ENCODE measurements at places on chromosomes 3 and 15.

DNA sequence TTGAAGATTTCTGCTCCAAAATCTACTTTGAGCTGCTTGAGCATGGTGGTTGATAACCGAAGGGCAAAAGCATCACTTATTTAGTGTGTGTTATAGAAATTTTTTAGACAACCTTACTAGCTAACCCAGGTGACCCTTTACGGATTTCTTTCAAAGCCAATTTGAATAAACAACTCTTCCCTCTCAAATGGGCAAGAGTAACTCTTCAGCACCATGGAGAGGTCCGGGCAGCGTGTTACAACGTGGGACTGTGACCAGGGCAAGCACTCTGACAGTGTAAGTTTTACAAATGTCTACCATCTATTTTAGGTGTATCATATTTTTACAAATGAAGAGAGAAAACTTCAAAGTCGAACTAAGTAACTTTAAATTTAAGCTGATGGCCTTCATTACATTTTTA lies 471.8 kb downstream of the MFSD1 start:
- H3K36me3 ChIP-seq, result no peaks in the 10 kb centered on the region
- H3K4me3 ChIP-seq, result no peak overlapping the region
- no peak for DNase-seq
- no peaks in the 10 kb centered on the region for H3K27me3 ChIP-seq

DNA sequence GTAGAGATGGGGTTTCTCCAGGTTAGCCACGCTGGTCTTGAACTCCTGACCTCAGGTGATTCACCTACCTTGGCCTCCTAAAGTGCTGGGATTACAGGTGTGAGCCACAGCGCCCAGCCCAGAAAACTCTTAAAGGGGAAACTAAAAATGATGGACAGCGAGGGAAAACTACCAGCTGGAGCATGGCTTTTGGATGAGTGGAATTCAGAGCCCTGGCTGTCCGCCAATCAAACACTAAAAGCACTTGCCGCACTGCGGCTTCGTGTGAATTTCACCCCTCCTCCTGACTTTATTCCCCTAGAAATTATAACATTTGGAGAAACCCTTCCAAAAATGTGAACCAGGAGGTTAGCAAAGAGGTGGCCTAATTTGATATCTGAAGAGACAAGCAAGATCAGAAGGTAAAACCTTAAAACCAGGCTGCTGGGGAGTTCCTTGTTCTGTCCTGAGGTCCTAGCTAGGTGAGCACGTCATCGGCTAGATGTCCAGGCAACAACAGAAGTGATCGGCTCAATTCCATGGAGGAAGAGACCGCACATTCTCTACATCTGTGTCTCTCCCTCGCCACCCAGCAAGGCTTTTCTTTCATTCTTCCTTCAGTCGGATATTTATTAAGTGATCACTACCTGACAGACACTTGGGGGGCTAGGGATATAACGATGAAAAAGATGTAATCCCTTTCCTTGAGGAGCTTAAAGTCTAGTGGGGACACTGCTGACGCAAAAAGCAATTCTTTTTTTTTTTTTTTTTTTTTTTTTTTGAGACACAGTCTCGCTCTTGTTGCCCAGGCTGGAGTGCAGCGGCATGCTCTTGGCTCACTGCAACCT lies 1.7 kb downstream of the TM4SF19 start:
- H3K36me3 ChIP-seq, result no peaks in the 10 kb centered on the region

DNA sequence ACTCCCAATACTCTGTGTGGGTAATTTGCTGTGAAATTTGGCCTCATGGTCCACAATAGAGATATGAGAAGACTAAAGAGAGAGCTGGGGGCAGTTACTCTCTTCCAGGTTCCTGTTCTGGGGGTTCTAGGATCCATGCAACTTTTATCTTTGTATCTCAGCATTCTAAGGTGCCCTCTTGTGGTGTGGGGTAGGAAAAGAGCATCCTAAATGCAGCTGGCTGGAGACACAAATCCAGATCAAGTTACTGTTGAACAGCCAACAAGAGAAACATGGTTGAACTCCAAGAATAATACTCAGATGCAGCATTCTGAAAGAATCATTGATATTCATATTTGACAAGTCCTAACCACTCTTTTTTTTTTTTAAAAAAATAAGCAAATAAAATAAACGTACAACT lies 238.2 kb downstream of the GREM1 start:
- H3K4me3 ChIP-seq, result no peak overlapping the region
- H3K27me3 ChIP-seq, result no peaks in the 10 kb centered on the region
- H3K4me1 ChIP-seq, result no peaks in the 10 kb centered on the region
- no peak for DNase-seq
- no peaks in the 10 kb centered on the region for H3K36me3 ChIP-seq
- no peak overlapping the region for H3K27ac ChIP-seq

- no peaks in the 10 kb centered on the region for H3K36me3 ChIP-seq
- H3K27me3 ChIP-seq, result peaks cover 10% of the 10 kb centered on the region
- H3K4me3 ChIP-seq, result no peak overlapping the region
- no peak for DNase-seq
- no peaks in the 10 kb centered on the region for H3K4me1 ChIP-seq
Measured at GRCh38 chr3:66644549-66644948, 143.7 kb upstream of the LRIG1 start.

DNA sequence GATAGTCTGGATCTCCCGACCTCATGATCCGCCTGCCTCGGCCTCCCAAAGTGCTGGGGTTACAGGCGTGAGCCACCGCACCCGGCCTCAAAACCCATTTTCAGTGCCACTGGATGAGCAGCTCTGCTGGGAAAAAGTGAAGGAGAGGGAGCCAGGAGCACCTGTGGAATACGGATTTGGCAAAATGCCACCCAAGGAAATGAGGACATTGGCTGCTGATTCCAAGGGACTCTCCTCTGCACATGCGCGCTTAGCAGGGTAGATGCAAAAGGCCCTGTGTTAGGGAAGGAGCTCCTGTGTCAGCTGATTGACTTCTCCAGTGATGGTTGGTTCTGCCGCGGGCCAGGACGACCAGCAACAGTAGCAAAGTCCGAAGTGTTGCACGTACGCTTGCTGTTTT lies 43.4 kb upstream of the IGF1R start:
- peaks cover 5% of the 10 kb centered on the region for H3K27me3 ChIP-seq
- H3K4me3 ChIP-seq, result no peak overlapping the region
- no peak overlapping the region for H3K27ac ChIP-seq
- no peaks in the 10 kb centered on the region for H3K36me3 ChIP-seq
- peaks cover 10% of the 10 kb centered on the region for H3K4me1 ChIP-seq

GRCh38 chr3:62100282-62100989 lies 272.9 kb downstream of the FEZF2 start:
- H3K27me3 ChIP-seq, result no peaks in the 10 kb centered on the region
- H3K27ac ChIP-seq, result no peak overlapping the region
- no peaks in the 10 kb centered on the region for H3K4me1 ChIP-seq
- DNase-seq, result no peak
- no peak overlapping the region for H3K4me3 ChIP-seq

- no peak for DNase-seq
Measured at GRCh38 chr15:25346371-25346770, 92.5 kb downstream of the UBE3A start.

- DNase-seq, result no peak
- H3K27ac ChIP-seq, result no peak overlapping the region
- H3K27me3 ChIP-seq, result no peaks in the 10 kb centered on the region
- H3K36me3 ChIP-seq, result no peaks in the 10 kb centered on the region
- H3K4me1 ChIP-seq, result no peaks in the 10 kb centered on the region
Measured at GRCh38 chr15:47003568-47003967, 713.7 kb upstream of the SEMA6D start.

Data from immature natural killer cell (primary cell).